Stimulated activated CD4-positive, alpha-beta T cell treated with anti-CD3 and anti-CD28 coated beads, Interleukin-4, amount 100 ng/mL, for 1 hour (primary cell): ENCODE measurements at places on chromosomes 2 and 18.

- no peak for DNase-seq
Measured at GRCh38 chr2:15776629-15776919, 163.8 kb upstream of the MYCN start.

GRCh38 chr2:192023006-192023405 lies 171.7 kb downstream of the TMEFF2 start:
- no peak for DNase-seq

DNA sequence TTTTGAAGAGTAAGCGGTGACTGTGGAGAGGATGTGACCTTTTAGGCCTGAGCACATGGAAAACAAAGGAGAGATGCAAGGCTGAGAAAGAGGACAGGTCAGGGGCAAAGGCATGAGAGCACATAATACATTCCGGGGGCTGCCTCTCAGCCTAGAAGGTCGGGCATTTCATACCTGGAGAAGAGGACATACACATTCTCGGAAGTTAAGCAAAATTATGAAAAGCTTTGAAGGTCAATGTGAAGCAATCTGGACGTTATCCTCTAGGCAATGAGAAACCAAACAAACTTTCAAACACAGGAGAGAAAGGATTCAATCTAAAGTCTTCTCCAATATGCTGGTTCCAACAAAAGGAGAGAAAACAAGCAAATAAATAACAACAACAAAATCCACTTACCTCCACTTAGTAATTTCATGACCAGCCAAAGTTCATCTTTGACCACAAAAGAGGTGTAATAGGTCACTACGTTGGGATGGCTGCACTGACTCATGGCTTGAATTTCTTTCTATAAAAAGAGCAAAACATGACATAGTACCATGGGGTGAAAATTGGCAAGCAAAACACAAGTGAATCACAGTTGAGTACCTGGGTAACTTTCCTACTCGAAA lies 80.4 kb downstream of the STK39 start:
- no peak for DNase-seq

- DNase-seq = no peak
Measured at GRCh38 chr2:37300578-37300977, 24.1 kb downstream of the PRKD3 start.

DNA sequence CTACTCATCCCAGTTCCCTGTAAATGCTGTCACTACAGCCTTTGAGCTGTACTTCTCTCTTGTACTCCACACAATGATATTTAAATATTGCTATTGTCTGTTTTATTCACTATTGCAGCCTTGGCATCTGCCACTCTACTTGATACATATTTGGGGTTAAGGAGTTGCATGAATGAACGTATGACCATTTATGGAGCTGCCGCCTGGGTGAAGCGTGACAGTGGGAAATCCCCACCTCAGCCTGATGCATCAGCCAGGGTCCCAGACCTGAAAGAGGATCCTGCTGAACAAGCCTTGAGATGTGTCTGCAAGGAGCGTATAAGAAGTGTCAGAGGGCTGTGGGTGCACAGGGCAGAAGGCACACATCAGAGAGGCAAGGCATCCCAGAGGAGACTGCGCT lies 39.1 kb downstream of the MRPL35 start:
- peak; percentile 57 for DNase-seq

DNA sequence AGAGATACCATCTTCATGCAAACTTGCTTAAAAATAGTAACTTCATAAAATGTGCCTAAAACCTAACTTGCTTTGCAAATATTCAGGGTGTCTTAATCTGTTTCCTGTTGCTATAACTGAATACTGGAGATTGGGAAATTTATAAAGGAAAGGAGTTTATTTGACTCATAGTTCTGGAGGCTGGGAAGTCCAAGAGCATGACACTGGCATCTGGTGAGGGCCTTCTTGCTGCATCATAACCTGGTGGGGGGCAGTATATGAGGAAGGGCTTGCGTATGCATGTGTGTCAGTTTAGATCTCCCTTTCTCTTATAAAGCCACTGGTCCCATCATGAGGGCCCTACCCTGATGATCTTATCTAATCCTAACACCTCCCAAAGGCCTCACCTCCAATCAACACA lies 166.5 kb downstream of the LPIN1 start:
- DNase-seq = no peak

DNA sequence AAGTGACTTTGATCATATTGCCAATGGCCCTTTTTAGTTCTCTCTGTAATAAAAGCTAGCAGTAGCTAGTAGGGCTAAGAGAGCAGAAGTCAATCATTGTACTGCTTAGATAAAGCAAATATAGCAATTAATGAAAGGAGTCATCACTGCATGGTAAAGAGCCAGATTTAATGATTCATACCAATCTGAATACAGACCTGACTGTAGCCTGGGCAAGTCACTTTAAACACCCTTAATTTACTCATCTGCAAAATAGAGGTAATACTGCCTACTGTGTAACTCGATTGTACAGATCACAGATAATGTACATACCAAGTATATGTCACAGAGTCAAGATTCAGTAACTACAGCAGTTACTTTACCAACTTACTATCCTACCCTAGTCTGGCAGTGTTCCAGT lies 63.6 kb downstream of the ASXL2 start:
- DNase-seq = no peak

DNA sequence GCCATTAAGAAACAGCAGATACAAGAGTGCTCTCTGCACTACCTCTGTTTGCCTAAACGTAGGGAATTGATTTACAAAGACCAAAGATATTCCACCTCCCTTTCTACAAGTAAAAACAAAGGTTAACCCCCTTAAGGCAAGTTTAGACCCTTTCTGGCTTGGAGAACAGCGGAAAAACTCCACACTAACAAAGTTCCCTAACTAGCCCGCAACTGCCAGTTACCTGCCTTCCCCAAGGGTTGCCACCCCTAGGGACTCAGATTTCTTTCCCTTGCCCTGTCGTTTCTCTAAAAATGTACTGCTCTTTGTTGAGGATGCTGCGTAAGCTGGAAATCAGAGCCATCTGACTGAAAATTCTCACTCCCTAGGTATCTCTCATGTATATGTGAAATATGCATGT lies 627.5 kb upstream of the SOX11 start:
- no peak for DNase-seq

DNA sequence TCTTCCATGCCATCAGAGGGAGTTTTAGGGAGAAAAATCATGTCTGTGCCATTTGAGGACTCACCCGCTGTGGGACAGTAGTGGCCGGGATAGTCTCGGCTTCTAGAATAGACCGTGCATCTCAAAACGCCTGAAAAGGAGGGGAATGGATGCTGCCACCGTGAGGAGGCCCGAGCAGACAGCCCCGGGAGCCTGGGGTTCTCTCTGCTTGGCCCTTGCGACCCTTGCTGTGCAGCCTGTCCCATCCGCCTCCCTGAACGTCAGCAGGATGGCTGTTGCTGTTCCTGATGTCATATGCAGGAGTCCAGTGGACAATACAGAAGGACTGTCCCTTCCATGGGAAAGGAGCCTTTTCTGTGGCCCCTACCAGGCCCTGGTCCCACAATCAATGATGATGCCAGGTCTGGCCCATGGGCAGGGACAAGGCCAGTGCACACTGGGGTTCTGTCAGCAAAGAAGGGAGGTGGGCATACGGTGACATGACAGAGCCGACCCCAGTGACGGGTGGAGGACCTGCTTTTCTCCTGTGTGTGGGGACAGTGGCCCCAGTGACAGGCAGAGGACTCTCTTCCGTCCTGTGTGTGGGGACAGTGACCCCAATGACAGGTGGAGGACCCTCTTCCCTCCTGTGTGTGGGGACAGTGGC lies 58.8 kb downstream of the ACKR3 start:
- no peak for DNase-seq

GRCh38 chr2:66174491-66174890 lies 260.4 kb upstream of the MEIS1 start:
- DNase-seq = no peak

DNA sequence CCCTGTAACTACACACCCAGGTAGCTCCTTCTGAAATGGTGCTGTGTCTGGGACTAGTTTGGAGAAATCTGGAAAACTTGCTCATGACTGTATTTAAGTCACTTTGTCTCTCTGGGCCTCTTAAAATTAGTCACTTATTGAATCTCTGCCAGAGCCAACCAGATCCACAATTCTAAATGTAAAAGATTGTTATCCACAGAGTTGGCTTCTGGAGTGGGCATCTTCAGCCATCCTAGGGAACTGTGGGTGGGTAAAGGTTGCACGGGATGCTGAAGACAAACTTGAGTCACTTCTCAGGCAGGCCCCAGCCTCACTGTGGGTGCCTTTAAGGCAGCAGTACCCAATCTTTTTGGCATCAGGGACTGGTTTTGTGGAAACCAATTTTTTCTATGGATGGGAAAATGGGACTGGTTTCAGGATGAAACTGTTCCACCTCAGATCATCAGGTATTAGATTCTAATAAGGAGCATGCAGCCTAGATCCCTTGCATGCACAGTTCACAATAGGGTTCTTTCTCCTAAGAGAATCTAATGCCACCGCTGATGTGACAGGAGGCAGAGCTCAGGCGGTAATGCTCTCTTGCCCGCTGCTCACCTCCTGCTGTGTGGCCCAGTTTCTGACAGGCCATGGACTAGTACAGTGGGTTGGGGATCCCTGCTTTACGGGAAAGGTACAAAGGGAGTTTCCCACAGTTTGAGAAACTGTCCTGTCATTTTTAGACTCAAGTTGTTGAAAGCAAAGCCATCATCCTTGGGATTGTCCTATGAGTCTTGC lies 98.3 kb upstream of the SPRED2 start:
- no peak for DNase-seq

DNA sequence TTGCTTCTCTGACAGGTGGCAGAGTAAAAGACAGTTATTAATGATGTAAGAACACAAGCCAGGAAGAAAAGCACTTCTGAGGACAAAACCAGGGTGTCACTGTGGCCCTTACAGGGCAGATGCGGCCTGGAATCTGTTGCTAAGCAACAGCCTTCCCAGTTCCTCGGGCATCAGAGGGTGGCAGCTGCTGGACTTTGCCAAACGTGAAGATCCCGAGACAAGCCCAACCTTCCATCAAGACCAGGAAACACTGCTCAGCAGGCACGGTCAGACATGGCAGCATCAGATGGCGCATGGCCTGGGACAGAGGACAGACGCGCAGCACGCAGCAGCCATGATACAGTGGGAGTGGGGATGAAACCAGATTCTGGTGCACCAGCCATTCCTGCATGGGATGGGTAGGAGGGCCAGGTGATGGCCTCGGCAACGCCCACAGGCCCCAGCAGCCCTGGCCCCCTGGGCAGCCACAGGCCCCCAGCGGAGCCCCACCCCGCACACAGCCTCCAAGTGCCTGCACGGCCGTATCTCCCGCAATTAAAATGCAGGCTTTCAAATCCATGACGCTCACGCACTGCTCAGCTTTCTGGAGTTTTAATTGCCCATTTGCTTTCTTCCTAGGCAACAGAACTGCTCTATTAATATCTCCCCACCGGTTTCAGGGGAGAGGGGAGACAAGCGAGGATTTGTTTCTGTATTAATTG lies 89.0 kb downstream of the EIPR1 start:
- no peak for DNase-seq

GRCh38 chr2:172113617-172114016 lies 10.9 kb upstream of the DLX2 start:
- DNase-seq = no peak

GRCh38 chr2:20050646-20051531 lies 539 bp downstream of the LAPTM4A start:
- DNase-seq = peak; percentile 7

GRCh38 chr18:6431659-6432318 lies 17.1 kb upstream of the L3MBTL4 start:
- no peak for DNase-seq

DNA sequence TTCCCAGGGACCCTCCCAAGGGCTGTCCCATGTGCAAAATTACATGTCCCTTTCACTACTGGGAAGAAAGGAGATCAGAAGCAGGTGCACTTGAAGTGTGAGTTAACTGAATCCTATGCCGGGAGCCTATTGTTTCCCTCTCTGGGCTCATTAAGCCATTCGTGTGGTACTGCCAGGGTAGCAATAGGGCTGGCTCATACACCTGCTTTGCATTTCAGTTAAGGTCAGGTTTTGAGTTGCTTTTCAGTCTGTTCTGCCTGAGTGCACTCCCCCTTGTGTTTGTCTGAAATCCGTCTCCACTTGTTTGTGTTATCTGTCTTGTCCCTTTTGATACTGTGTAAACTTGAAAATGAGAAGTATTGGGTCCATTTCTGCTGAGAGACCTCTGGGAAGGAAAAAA lies 1232.6 kb upstream of the NRXN1 start:
- no peak for DNase-seq

DNA sequence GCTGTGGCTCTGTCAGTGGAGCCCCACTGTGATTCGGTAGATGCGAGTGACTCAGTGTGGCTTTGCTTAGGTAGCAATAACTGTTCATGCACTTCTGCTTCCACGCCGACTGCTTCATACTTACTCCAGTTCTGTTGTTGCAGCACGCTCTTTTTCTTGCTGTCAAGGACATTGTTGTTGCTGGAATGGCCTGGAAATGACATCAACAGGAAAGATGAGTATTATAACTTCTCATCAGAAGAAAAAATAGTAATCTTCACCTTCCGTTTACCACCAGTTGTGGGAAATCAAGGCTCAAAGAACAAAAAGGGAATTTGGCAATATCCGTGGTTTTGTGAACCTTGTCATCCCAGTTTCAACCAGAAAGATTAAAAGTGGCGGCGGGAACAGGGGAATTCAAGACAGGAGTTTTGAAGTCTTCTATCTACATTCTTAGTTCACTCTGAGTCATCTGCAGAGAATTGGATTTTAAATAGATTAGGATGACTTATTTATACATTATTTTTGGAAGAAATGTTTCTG lies 8.3 kb downstream of the TM4SF20 start:
- no peak for DNase-seq

DNA sequence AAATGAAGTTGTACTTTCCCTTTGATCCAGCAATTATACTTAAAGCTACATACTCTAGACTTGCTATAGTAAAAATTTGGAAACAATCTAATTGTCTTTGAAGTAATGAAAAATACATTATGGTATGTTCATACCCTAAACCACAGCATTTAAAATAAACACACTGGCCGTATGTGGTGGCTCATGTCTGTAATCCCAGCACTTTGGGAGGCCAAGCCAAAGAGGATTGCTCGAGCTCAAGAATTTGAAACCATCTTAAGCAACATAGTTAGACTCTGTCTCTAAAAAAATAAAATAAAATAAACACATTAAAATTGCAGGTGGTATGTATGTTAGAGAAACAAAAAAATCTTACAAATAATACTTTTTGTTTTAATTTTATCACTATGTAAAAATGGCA lies 208.1 kb upstream of the KLHL14 start:
- no peak for DNase-seq

DNA sequence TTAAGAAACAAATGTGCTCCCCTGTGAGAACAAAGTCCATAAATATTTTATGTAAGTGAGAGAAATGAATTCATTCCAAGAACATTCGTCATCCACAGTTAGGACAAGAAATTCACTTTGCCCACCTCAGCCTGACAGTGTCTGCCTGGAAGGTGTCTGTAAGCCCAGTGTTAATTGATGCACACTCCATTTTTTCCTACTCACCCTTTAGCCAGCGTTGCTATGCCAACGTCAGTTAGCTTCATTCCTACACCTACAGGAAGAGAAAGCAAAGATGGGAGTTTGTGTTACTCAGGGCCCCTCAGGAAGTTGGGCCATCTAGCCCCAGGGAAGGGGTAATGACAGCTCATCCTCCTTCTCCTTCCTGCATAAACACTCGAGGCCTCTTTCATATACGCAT lies 131.0 kb downstream of the ALPK2 start:
- DNase-seq = no peak

GRCh38 chr18:3579701-3580100 lies 129.7 kb downstream of the TGIF1 start:
- DNase-seq = no peak
